ENCODE measurements at places on chromosomes 4 and X. TPM values are rescaled to one million over a fixed set of nuclear protein-coding genes. Genes with fewer than 3 reads are reported as not detected.

Gene CNKSR2
- 173 TPM for total RNA-seq

Gene FAT1
- total RNA-seq: 26.9 TPM

Gene DCHS2
- 11.0 TPM for total RNA-seq

Gene NEIL3
- 7.3 TPM for total RNA-seq

Gene ZMAT1
- 6.5 TPM for total RNA-seq

Gene PRDX4
- 53.4 TPM for total RNA-seq

Gene GIMD1
- total RNA-seq: not detected

Gene G6PD
- total RNA-seq: 16.3 TPM

DNA sequence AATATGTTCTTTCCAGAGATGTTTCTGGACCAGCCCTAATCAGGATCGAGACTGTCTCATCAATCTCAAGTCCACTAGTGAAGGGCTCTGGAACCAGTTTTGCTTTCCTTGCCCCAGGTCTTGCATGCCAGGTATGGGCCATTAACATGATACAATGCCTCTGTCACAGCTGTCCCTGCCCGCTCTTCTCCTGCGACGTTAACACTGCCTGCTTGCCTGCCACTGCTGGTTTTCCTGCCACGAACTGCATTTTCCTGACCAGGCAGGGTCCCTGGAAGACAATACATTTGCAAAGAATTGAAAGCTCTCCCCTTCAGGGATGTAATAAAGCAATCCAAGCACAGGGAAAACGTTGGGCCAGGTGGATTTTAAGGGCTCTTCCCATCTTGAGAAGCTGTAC, 200.3 kb downstream of the MID1 start:
- DNase-seq: no peak

DNA sequence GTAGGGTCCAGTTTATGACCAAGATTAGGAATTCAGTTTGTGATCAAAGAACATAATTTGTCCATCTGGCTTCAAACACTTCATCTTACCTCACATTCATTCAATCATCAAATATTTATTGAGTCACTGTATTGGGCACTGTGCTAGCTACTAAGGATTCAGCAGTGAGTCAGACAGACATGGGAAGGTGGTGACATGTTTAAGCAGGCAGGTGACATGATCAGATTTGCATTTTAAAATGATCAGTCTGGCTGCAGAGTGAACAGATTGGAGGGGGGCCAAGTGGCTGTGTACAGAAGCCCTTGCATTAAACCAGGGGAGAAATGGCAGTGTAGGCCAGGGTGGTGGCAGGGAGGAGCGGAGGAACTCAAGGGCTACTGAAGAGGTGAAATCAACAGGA, 25.1 kb upstream of the APLN start:
- no peak for DNase-seq

GRCh38 chrX:39958850-39959249, 138.9 kb downstream of the BCOR start:
- no peak for DNase-seq

DNA sequence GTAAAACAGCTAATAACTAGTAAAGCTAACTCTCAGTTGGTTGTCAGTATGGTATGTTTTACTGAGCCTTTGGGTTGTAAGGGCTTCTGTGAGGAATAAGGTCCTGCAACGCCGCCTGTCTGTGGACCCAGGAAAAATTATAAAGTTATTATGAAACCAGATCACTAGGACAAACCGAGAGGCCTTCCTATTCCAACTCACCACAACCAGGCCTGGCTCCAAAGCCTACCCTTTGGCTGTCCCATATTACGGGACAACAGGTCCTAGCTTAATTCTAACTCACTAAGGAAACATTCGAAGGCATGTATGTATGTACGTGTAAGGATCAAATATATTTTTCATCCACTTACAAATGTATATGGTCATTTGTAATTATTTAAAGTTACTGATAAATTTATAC, 1.4 kb downstream of the ANKRD17 start:
- peak; percentile 58 for DNase-seq

DNA sequence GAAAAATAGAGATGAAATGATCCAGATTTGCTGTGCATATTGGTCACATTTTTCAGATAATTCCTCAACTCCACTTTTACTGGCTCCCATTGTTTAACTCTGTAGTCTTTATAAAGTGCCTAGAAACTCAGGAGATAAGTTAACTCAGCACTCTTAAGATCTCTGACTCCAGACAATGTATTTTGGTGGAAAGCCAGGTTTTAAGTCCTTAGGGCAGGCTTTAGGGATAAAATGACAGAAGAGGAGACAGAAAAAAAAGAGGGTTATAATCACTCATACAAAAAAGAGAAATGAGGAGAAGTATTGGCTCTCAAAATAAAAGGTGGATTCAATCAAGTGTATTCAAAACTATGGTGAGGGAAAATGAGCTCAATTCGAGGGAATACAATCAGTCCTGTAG, 674.8 kb upstream of the INTU start:
- no peak for DNase-seq

DNA sequence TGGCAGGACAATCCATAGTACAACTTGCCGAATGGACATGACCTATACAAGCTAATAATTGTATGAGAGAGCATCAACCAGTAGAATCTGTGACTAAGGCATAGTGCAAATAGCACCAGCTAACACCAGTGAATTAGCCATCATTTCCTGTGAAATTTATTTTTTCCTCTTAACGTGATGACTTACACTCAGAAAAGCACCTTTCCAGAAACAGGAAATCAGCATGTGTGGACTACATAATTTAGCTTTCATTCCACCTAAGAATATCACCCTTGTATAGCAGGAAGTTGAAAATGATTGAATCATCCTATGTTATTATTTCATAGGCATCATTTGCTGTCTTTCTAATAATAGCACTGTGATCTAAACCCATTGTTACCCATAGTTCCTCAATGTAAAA, 1393.4 kb upstream of the PCDH7 start:
- DNase-seq: no peak

- no peak for DNase-seq
Measured at GRCh38 chrX:16687514-16687913, 25.0 kb downstream of the CTPS2 start.

- DNase-seq: no peak
Measured at GRCh38 chrX:118211891-118212816, 95.5 kb upstream of the KLHL13 start.

Data from frontal cortex (tissue), 4 donors.